ENCODE measurements at places on chromosomes 2 and 18.

DNA sequence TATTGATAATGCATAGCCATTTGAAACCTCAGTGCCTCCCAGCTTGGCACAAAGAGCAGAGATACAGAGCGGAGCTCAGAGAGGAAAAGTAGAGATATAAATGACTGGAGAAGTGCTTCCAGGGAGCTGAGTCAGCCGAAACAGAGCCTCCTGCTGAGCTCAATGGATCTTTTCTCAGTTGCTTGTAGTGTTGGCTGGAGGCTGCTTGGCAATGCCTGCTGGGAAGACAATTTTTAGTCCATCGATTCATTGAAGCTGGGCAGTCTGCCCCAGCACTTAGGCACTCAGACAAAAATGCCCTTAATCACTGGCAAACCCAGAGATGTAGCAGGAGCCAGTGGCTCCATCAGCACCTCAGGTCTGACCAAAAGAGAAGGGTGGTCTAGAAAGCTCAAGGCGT lies 81.3 kb upstream of the SETBP1 start:
- no peak for DNase-seq

- DNase-seq: no peak
Measured at GRCh38 chr18:55964171-55964570, 376.2 kb upstream of the TCF4 start.

DNA sequence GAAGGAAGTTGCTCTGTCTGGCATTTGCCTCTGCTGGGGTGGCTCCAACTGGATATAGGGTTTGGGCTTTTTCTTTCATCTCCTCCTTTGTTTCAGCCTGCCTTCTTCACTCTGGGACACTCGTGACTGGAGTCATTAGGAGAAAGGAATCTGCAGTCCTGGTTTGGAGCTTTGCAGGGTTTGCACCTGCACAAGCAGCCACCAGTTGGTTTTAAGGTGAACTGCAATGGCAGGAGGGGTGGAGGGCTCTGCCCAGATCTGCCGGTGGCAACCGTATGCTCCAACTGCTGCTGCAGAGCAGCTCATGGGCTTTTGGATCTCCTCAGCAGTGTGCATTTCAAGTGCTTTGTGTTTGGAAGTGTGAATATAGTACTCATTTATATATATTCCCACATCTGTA lies 131.3 kb upstream of the MGAT5 start:
- peak; percentile 15 for DNase-seq

GRCh38 chr2:98818164-98818563 lies 87.2 kb upstream of the MGAT4A start:
- no peak for DNase-seq

DNA sequence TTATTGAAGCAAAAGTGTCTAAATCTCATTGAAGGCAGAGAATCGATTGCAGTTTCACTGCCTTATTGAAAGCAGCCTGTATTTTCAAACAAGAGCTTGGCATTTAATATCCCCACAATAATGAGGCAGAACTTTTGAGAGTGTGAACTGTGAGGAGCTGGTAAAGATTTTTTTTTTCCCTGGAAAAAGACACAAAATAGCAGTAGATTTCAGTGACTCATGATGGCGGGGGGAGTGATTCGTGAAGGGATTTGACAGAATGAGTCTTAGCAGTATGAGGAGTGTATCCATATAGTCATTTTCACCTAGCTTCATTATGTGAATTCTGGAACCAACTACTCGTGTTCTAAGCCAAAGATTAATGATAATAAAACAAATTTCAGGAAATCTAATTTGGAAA lies 242.9 kb downstream of the ARL6IP6 start:
- no peak for DNase-seq

GRCh38 chr2:75801234-75801982 lies 90.7 kb upstream of the GCFC2 start:
- DNase-seq: no peak

DNA sequence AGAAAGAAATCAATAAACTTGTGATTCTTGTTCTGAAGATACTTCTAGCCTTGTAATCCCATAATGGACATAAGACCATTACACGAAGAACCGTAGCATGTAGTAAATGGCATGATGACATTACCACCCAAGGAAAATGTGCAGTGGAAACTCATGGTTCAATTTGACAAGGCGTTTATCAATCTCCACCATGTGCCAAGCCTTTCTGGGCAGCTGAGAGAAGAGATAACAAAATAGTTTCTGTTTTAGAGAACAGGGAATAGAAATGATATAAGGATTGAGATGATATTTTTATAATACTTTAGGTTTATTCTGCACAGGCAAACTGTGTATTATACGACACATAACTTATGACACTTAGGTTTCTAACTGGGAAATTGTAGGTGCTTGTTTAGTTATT lies 19.2 kb downstream of the ABI2 start:
- DNase-seq: no peak

GRCh38 chr2:32538735-32539134 lies 89.1 kb upstream of the TTC27 start:
- no peak for DNase-seq

DNA sequence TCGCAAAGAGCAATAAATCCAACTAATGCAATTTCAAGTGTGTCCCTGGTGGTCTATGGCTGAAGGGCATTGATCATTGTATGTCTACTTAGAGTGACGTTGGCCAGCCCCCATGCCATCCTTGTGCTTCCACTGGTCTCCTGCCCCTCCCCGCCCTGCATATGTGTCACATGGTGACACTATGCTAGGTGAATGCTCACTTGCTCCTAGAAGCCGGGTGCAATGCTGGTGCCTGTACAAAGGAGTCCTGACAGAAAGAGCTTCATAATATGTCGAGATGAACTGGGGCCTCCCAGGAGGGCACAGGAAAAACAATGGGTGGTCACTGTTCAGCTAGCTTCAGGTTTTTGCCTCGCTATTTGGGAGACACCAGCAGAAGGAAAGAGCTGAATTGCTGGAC lies 5.9 kb upstream of the TRABD2A start:
- no peak for DNase-seq

- no peak for DNase-seq
Measured at GRCh38 chr2:12008425-12009061, 262.1 kb downstream of the LPIN1 start.

GRCh38 chr2:239955087-239955988 lies 69.8 kb downstream of the NDUFA10 start:
- DNase-seq: no peak

- no peak for DNase-seq
Measured at GRCh38 chr2:230184727-230185578, 34.8 kb downstream of the SP110 start.

DNA sequence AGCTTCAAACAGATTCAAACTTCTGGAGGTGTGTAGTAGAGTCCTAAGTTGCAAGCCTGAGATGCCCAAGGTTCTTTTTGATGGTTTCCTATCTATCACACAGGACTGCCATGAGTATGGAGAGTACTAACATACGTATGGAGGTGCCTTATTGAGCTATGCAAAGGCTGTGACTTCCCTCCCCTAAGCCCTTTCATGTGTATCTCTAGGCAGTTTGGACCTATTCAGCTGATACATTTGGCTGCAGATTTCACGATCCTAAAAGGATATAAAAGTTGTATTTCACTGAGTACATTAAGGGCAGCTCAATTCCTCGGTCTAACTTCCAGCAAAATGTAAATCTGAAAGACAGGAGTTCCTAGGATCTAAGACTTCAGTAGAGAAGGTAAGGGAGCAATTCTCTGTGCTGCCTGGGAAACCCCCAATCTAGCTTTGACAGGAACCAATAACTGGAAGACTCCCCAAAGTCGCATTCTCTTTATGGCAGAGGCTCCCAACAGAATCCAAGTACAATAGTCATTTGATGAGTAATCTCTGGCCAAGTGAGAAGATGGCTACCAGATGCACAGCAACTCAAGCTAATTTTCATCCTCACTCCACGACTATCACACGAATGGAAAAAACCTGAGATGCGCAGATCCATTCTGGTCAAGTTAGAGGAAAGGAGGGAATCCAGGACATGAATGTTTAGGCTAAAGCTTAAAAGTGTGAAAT lies 83.8 kb downstream of the ATL2 start:
- DNase-seq: no peak

DNA sequence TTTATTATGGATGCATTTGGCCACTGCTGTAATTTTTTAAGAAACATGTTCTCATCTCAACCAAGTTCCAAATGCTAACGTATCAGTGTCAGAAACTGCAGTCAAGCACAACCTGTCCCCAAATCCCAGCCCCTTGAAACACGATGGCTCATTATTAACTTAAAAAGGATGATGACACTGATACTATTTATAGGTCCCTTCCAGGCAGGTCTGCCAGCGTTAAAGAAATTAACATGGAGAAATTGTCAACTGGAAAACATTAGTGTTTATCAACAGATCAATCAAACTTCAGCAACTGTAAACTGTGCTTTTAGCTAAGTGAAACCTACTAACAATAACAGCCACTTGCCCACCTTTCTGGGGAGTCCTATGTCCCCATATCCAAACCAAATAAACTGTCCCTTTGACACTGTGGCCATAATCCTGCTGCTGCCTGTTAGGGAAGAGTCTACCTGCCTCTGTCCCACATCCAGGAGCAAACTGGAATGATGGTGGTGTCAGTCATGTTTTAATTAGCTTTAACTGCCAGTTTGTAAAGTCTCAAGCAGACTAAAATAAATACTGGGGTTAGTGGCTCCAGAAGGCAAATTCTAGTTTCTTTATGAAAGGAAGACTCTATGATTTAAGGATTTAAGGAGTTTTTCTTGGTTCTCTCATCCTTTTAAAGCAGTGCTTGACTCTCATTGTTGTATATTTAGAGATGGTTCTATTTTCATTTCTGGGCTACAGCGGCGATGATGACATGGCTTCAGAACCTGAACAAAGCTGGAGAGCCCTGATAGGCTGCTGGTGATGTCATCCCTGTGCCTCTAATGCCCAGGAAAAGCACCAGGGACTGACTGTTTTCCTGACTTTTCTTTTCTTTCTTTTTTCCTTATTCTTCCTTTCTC lies 583.6 kb upstream of the PIK3C3 start:
- DNase-seq: no peak

DNA sequence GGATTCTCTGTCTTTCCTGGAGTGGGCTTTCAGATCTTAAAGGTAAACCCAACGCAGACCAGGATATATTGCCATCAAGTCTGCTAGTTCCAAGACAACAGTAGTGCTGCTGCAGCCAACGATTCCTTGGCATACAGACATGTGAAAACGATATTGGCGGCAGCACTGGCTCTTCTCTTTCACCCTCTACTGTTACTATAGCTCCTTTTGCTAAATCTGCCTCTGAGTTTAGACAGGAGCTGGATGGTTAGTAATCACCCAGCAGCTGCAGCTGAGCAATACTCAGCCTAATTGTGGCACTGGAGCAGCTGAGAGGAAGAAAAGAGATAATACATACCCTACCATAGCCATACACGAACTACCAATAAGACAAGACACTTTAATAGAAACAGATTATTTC lies 4.0 kb downstream of the YES1 start:
- DNase-seq: no peak
